ENCODE measurements at places on chromosomes 1 and 21.

DNA sequence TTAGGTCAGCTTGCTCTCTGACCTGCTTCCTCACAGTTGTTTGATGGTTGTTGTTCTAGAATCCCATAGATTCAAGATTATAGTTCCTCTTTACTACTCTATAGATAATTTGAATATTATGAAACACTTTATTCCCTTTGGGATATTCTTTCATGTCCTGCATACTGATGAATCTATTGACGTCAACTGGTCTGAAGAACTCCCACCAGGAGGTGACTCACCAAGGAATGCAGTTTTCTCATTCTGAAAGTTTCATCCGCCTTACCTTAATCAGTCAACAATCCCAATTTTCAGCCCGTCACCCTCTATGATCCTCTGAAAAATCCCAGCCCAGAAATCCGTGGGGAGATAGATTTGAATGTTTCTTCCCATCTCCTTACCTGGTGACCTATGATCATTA, 834.1 kb upstream of the PRMT6 start:
- no peaks in the 10 kb centered on the region for H3K36me3 ChIP-seq
- H3K27me3 ChIP-seq: no peaks in the 10 kb centered on the region
- no peak for DNase-seq
- H3K27ac ChIP-seq: no peak overlapping the region

GRCh38 chr1:172605641-172606040, 53.3 kb upstream of the FASLG start:
- no peaks in the 10 kb centered on the region for H3K4me1 ChIP-seq
- H3K36me3 ChIP-seq: peaks cover 13% of the 10 kb centered on the region
- no peak overlapping the region for H3K4me3 ChIP-seq
- H3K27me3 ChIP-seq: no peaks in the 10 kb centered on the region

DNA sequence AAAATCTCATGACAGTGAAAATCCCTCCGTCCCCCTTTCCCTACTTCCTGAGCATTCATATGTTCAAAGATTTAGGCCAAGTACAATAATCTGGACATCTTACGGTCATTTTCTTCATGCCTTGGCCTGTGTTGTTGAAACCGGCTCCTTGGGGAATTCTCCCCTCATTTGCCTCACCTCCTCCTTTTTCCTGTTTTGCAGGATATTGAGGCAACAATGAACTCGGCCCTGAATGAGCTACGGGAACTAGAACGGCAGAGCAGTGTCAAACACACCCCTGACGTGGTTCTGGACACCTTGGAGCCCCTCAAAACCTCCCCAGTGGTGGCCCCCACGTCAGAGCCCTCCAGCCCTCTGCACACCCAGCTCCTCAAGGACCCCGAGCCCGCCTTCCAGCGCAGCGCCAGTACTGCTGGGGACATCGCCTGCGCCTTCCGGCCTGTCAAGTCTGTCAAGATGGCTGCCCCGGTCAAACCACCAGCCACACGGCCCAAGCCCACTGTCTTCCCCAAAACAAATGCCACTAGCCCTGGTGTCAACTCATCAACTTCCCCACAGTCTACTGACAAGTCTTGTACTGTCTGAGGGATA, 9.3 kb upstream of the IKBKE start:
- no peak for DNase-seq
- peaks cover 4% of the 10 kb centered on the region for H3K4me1 ChIP-seq
- H3K36me3 ChIP-seq: peaks cover 4% of the 10 kb centered on the region
- H3K27me3 ChIP-seq: no peaks in the 10 kb centered on the region
- no peak overlapping the region for H3K4me3 ChIP-seq

GRCh38 chr21:17925899-17926298, 106.7 kb upstream of the C21orf91 start:
- DNase-seq: no peak
- H3K4me3 ChIP-seq: no peak overlapping the region
- no peaks in the 10 kb centered on the region for H3K27me3 ChIP-seq
- H3K36me3 ChIP-seq: no peaks in the 10 kb centered on the region
- H3K4me1 ChIP-seq: no peaks in the 10 kb centered on the region

GRCh38 chr1:34361121-34361520, 184.4 kb downstream of the C1orf94 start:
- no peak overlapping the region for H3K4me3 ChIP-seq
- H3K4me1 ChIP-seq: no peaks in the 10 kb centered on the region
- DNase-seq: no peak
- no peaks in the 10 kb centered on the region for H3K36me3 ChIP-seq
- H3K27ac ChIP-seq: no peak overlapping the region
- no peaks in the 10 kb centered on the region for H3K27me3 ChIP-seq

- H3K27ac ChIP-seq: no peak overlapping the region
- H3K4me1 ChIP-seq: peaks cover 4% of the 10 kb centered on the region
- no peaks in the 10 kb centered on the region for H3K36me3 ChIP-seq
- no peak for DNase-seq
Observed at GRCh38 chr1:229884765-229885164, 182.3 kb upstream of the GALNT2 start.

DNA sequence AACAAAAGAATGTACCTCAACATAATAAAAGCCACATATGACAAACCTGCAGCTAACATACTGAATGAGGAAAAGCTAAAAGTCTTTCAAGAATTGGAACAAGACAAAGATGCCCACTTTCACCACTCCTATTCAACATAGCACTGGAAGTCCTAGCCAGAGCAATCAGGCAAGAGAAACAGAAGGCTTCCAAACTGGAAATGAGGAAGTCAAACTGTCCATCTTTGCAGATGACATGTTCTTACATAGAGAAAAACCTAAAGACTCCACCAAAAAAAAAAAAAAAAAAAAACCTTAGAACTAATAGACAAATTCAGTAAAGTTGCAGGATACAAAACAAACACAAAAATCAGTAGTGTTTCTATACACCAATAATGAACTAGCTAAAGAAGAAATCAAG, 20.2 kb downstream of the NSL1 start:
- H3K27me3 ChIP-seq: no peaks in the 10 kb centered on the region
- no peak overlapping the region for H3K4me3 ChIP-seq
- no peaks in the 10 kb centered on the region for H3K36me3 ChIP-seq
- no peak for DNase-seq
- no peaks in the 10 kb centered on the region for H3K4me1 ChIP-seq

DNA sequence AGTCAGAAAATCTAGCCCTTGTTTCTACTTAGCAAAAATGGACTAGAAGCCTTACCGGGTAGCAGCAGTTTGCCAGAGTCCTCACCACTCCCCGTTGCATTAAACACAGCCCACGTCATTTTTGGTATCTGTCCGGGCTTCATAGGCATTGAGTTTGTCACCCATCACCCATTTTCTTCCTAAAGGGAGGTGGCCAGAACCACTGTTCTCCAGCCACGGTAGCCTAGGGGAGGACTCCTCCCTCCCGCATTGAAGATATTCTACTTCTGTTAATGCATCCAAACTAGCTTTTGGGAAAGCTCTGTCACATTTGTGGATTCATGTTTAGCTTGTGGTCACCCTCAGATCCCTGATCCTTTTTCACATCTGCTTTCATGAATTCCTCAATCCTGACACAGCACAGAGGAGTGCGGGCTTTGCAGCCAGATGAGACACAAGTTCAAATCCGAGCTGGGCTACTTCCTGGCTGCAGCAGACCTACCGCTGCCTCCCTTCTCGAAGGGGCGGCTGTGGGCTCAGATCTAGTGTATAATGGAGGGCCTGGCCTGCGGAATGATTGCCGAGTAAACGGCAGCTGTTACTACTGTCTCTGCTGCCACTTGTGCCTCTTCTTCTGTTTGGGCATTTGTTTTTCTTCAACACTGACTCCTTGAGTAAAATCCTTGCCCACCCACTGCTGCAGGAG, 63.2 kb upstream of the EFHD2 start:
- no peak overlapping the region for H3K27ac ChIP-seq
- H3K27me3 ChIP-seq: no peaks in the 10 kb centered on the region
- no peaks in the 10 kb centered on the region for H3K36me3 ChIP-seq
- peaks cover 13% of the 10 kb centered on the region for H3K4me1 ChIP-seq
- no peak for DNase-seq

DNA sequence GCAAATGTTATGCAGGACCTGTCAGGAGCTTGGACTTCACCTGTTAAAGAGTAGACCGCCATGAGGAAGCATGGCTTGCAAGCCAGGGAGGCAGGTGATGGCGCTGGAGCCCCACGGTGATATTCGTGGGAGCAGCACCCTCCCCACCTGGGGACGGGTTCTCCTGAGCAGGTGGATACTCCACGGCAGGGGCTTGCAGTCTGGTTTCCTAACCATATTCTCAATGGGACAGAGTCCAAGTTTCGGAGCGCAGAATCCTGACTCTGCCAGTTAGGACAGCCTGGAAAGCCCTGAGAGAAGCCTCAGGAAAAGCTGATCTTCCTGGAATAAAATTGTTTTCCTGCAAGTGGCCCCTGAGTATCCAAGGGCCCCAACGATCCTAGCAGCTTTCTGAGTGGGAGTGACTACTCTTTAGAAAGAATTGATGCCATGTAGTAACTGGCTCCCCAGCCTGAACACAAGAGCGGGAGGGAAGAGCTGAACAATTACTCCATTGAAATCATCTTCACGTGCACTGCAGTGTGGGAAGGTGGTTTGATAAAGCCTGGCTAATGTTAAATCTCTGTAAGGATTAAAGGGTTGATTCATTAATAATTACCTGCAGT, 146.3 kb upstream of the RAB4A start:
- DNase-seq: no peak
- H3K27ac ChIP-seq: no peak overlapping the region

- H3K27ac ChIP-seq: no peak overlapping the region
- no peak overlapping the region for H3K4me3 ChIP-seq
- DNase-seq: no peak
- no peaks in the 10 kb centered on the region for H3K36me3 ChIP-seq
- H3K27me3 ChIP-seq: no peaks in the 10 kb centered on the region
Observed at GRCh38 chr1:167645140-167645541, 15.1 kb downstream of the RCSD1 start.

- DNase-seq: no peak
- no peak overlapping the region for H3K27ac ChIP-seq
- H3K36me3 ChIP-seq: no peaks in the 10 kb centered on the region
- no peak overlapping the region for H3K4me3 ChIP-seq
- H3K27me3 ChIP-seq: no peaks in the 10 kb centered on the region
Observed at GRCh38 chr1:12141163-12141850, 25.5 kb upstream of the TNFRSF1B start.

DNA sequence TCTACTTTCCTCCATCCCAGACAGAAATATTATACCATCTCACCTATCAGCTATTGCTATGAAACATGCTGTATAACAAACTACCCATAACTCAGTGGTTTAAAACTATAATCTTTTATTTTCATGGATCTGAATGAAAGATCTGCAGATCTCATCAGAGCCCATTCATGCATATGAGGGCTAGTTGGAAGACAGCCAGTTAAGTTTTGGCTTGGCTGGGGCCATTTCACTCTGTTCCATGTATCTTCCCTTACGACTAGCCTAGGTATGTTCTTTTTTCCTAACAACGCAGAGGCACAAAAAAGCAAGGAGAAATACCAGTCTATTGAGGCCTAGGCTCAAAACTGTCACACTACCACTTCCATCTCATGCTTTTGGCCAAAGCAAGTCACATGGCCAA, 28.1 kb upstream of the RGS1 start:
- peaks cover 11% of the 10 kb centered on the region for H3K4me1 ChIP-seq
- no peak for DNase-seq
- no peaks in the 10 kb centered on the region for H3K27me3 ChIP-seq

GRCh38 chr1:196399713-196400112, 208.5 kb downstream of the KCNT2 start:
- no peak overlapping the region for H3K4me3 ChIP-seq
- no peaks in the 10 kb centered on the region for H3K4me1 ChIP-seq
- no peak overlapping the region for H3K27ac ChIP-seq
- H3K27me3 ChIP-seq: no peaks in the 10 kb centered on the region
- DNase-seq: no peak

DNA sequence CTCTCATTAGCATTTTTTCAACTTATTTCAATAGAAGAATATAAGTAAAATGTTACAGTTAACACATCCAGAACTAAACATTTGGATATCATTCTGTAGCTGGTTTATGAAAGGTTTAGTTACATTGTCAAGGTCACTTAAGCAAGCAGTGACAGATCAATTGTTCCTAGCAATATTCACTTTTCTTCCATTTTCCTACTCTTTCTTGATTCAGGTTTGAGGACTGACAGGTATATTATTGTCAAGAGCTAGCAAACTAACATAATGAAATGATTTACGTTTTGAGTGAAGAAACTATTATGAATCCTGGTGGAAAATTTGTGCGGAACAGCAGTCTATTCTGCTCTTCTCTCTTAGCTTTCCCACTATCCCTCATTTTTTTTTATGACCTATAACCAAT, 220.4 kb upstream of the ADGRL4 start:
- H3K36me3 ChIP-seq: no peaks in the 10 kb centered on the region
- no peak for DNase-seq
- no peaks in the 10 kb centered on the region for H3K27me3 ChIP-seq
- H3K4me3 ChIP-seq: no peak overlapping the region

DNA sequence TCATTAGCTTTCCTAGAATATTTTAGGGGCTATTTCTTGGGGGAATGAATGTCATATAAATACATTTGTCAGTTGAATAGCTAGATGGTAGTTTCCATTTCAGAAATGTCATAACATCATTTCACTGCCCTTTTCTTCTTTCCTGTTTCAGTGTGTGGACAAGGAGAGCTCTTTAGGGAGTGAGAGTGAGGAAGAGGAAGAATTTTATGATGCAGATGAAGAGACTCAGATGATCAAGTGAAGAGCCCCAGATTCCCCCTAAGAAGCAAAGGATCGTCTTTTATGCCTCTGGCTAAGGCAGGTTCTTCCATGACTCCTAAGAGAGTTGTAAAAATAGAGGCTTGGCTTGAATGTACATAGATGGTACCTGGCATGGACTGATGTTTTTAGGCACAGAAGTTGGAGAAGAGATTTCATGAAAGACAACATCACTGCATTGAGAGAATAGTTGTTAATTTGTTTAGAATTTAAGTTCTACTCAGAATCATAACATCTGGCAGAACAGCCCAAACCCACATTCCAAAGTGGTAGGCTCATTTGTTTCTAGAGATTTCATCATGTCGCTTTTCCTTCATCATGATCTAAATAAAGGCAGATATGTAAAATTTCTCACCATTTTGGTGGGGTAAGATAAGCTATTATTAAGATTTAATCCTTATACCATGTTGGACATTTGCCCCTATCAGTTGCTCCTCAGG, 44.2 kb upstream of the MAB21L3 start:
- peaks cover 9% of the 10 kb centered on the region for H3K4me1 ChIP-seq

- H3K4me1 ChIP-seq: no peaks in the 10 kb centered on the region
- no peaks in the 10 kb centered on the region for H3K27me3 ChIP-seq
- H3K27ac ChIP-seq: no peak overlapping the region
- no peak overlapping the region for H3K4me3 ChIP-seq
- DNase-seq: no peak
Observed at GRCh38 chr1:233440951-233441401, 113.5 kb downstream of the MAP3K21 start.

- no peak overlapping the region for H3K27ac ChIP-seq
- H3K36me3 ChIP-seq: no peaks in the 10 kb centered on the region
- no peaks in the 10 kb centered on the region for H3K27me3 ChIP-seq
Observed at GRCh38 chr21:32193098-32193465, 85.8 kb downstream of the MIS18A start.

DNA sequence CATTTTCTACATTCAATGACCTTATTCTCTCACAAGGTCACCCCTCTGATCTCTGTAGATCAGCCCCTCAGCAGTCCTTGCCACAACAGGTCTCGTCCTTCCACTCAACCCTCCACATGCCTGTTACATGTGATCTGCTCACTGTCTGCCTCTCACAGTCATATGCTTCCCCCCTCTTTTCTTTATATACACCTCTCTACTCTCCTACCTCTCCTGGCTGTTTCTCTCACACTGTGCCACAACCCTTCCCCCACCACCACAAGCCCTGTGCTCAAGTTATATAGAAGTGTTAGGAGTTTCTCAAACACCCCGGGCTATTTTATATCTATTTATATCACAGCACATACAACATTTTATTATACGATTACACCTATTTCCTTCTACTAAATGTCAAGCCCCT, 12.6 kb downstream of the B3GALNT2 start:
- peaks cover 26% of the 10 kb centered on the region for H3K36me3 ChIP-seq
- peaks cover 4% of the 10 kb centered on the region for H3K4me1 ChIP-seq
- no peak overlapping the region for H3K4me3 ChIP-seq
